Placental pericyte (primary cell): ENCODE measurements at places on chromosomes 11 and 22. TPM values are rescaled to one million over a fixed set of nuclear protein-coding genes. Genes with fewer than 3 reads are reported as not detected.

GAB4 gene
- not detected in 2 replicates for total RNA-seq

FAM180B gene
- 0.22 TPM in 1 of 2 replicates, not detected in the other for total RNA-seq

RHOD gene
- 7.6 and 22.1 TPM in 2 replicates for total RNA-seq

PACSIN3 gene
- total RNA-seq, result 16.6 and 22.3 TPM in 2 replicates

HTR3A gene
- total RNA-seq, result not detected in 2 replicates

SOX6 gene
- 5.9 and 10.0 TPM in 2 replicates for total RNA-seq

CD248 gene
- total RNA-seq, result 111 and 123 TPM in 2 replicates

GRK2 gene
- total RNA-seq, result 26.3 and 47.2 TPM in 2 replicates

SAMM50 gene
- 37.9 and 51.1 TPM in 2 replicates for total RNA-seq

RNF26 gene
- 9.7 and 13.1 TPM in 2 replicates for total RNA-seq

CDHR5 gene
- not detected in 2 replicates for total RNA-seq

NRXN2 gene
- 0.44 and 8.4 TPM in 2 replicates for total RNA-seq

OR51B5 gene
- 0.57 TPM in 1 of 2 replicates, not detected in the other for total RNA-seq
